Substantia nigra (tissue), 51 donors: ENCODE measurements at places on chromosomes 3 and 15.

DNA sequence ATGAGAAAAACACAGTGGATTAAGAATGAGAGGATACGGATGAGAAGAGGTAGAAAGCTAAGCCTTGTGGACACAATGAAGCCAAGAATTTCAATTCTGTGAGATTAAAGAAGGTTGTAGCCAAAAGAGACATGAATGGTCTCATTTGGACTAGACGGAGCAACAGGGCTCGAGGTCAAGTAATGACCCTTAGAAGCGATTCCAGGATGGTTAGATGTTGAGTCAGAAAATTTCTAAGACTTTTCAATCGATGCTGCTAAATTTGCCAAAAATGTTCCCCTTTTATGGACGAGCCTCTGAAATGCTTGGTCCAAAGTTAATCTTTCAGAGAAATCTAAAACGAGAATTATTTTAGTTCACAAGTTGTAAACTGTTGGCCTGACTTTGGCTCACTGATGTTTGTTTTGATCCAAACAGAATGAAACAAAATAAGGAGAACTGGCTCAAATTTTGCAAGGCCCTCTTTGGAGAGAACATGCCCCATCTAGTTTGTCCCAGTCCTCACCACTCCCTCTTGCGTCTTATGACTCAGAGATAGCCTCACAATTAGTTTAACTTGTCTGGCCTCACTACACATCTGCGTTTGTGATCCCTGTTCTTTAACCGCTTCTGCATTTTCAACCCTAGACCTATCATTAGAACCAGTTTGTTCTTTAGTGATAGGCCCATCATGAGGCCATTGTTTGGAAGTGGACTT is 235.5 kb downstream of the PDZRN3 start:
- no peak for DNase-seq

GRCh38 chr3:126158912-126159454 is 21.4 kb downstream of the ALDH1L1 start:
- DNase-seq: no peak

DNA sequence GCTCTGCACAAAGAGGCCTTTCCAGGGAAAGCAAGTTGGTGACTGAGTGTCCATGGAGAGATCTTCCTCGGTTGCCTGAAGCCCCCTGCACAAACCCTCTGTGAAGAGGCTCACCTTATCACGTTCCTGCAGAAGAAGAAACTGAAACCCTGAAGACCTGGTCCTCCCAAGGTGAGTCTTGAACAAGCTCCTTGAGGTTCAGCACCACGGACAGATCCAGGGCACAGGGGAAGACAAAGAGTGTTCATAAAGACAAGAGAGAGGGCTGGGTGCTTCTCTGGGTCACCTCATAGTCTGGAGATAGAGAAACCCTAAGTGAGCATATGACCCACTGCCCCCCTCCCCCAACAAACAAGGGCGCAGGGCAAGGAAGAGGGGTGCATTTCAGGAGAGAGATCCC is 21.7 kb upstream of the TBC1D21 start:
- DNase-seq: no peak

GRCh38 chr3:46496746-46497555 is 825 bp upstream of the RTP3 start:
- DNase-seq: no peak

GRCh38 chr3:78281381-78281780 is 1241.5 kb downstream of the ROBO2 start:
- DNase-seq: no peak

- no peak for DNase-seq
Measured at GRCh38 chr3:32310918-32311839, 72.7 kb downstream of the CMTM8 start.

DNA sequence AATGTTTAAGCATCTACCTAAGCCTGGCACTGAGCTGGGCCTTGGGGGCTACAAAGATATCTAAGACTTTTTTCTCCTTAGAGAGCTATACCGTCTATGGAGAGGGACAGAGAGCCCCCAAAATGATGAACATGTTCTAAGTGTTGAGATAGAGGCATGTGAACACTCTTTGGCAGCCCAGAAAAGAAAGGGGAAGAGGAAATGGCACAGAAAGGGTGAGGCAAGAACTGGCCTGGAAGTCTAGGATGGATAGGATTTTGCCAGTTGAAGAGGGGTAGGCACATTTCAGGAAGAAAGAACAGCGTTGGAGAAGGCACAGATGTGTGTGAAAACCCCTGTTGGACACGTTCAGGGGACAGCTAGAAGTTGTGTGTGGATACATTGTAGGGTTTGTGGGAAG is 276.2 kb upstream of the LRRFIP2 start:
- no peak for DNase-seq

GRCh38 chr15:56820333-56820732 is 87.0 kb upstream of the ZNF280D start:
- DNase-seq: no peak
